ENCODE measurements at places on chromosomes 5 and 9. TPM values are rescaled to one million over a fixed set of nuclear protein-coding genes. Genes with fewer than 3 reads are reported as not detected.

- DNase-seq: no peak
These were observed 1.6 kb downstream of the FABP6 start for GRCh38 chr5:160230686-160231527.

GRCh38 chr9:121491111-121491510 lies 8.5 kb downstream of the GGTA1 start:
- no peak for DNase-seq

DNA sequence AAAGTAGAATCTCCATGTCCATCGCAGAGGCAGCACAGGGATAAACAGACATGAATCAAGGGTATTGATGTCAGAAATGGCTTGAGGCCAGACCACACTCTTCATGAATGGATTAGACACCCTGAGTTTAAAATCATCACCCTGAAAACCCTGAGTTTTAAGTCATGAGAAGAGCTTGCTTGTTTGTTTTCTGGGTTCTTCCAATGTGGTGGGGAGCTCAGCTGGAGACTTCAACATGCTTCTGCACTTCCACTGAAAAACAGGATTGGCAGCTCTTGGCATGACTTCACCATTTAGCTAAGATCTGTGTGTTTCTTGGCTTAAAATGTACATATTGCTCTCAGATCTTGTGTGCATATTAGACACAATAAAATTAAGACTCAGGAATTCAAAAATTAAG lies 9.8 kb downstream of the GCNT4 start:
- DNase-seq: no peak

DNA sequence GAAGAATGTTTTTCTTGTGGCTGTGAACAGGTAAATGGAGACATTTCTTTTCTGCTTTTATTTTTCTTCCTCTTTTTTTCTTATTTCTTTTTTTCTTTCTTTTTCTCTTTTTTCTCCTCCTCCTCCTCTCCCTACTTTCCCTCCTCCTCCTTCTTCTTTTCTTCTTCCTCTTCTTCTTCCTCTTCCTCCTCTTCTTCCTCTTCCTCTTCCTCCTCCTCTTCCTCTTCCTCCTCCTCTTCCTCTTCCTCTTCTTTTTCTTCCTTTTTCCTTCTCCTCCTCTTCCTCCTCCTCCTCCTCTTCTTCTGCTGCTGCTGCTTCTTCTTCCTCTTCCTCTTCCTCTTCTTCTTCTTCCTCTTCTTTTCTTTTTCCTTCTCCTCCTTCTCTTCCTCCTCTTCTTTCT lies 65.3 kb upstream of the NTRK2 start:
- DNase-seq: no peak

GRCh38 chr9:94976077-94976476 lies 249.6 kb downstream of the AOPEP start:
- no peak for DNase-seq

The MED22 gene
- 56.9 TPM for total RNA-seq

DNA sequence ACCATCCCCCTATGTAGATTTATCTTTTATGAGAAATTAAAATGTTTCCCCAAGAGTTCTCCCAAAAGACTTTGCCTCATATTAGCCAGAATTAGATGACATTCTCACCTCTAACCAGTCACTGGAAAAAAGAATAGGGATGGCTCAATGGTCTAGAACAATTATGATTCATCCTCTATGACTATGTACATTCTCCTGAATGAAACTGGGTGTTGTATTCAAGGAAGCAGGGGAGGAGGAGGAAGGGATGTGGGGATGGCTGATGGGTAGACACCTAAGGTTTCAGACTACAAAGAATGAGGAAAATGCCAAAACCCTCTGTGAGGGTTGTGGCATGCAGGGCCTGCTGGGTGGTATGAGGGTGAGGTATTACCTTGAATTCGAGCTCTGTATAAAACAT lies 49.5 kb upstream of the BRINP1 start:
- no peak for DNase-seq

The HEXB gene
- total RNA-seq: 47.1 TPM

Measured in B cell (primary cell).